ENCODE measurements at places on chromosomes 7 and 10.

DNA sequence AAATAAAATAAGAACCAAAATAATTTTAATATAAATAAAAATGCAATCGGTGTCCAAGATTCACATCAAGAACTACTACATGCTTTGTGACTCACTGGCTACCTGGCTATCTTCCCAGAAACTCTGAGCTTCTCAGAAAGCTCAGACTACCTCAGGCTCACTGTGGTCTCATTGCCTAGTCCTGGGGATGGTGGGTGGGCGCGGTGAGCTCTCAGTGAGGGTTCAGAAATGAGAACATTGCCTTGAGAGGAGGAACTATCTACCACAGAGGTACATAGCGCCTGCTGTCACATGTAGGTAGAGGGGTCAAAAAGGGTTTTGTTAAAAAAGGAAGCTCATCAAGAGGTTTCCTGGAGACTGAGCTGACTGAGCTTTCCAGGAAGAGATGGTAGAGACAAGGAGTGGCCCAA lies 108.0 kb downstream of the WDFY4 start:
- DNase-seq = no peak

DNA sequence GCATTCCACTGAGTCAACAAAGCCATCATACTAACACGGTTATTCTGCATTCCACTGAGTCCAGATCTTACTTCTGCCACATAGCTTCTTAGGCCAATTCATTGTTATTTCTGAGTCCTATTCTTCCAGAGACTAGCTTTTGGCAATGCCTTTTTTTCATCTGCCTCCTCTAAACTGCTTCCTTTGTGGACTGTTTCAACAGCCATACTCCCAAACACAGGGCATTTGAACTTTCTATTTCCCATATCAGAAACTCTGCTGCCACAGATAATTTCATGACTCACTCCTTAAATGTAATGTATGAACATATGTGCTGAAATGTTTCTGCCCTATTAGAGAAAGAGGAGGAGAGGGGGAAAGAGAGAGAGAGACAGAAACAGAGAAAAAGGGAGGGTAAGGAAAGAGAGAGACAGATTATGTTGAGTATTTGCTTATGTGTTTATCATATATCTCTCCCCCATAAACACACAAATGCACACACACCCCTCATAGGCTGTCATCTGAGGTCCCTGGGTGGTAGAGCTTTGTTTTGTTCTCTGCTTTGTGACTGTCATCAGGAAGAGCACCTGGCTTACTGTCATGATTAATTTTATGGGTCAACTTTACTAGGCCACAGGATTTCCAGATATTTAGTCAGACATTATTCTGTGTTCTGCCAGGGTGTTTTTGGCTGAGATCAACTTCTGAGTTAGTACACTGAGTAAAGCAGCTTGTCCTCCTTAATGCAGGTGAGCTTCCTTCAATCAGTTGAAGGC lies 308.0 kb upstream of the KCND2 start:
- no peak for DNase-seq

DNA sequence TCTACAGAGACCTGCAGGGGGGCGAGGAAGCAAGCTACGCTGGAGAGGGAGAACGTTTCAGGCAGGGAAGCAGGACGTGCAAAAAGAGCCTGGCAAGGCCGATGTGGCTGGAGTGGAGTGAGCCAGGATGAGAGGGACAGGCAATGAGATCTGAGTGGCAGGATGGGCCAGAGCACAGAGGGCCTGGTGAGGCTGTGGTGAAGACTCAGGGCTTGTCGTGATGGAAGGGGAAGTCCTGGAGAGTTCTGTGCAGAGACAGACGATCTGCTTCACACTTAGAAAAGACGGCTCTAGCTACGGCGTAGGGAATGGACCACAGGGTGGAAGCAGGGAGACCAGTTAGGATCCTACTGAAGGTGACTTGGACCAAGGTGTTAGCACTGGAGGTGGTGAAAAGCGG lies 87.0 kb downstream of the SH3PXD2A start:
- DNase-seq = no peak

DNA sequence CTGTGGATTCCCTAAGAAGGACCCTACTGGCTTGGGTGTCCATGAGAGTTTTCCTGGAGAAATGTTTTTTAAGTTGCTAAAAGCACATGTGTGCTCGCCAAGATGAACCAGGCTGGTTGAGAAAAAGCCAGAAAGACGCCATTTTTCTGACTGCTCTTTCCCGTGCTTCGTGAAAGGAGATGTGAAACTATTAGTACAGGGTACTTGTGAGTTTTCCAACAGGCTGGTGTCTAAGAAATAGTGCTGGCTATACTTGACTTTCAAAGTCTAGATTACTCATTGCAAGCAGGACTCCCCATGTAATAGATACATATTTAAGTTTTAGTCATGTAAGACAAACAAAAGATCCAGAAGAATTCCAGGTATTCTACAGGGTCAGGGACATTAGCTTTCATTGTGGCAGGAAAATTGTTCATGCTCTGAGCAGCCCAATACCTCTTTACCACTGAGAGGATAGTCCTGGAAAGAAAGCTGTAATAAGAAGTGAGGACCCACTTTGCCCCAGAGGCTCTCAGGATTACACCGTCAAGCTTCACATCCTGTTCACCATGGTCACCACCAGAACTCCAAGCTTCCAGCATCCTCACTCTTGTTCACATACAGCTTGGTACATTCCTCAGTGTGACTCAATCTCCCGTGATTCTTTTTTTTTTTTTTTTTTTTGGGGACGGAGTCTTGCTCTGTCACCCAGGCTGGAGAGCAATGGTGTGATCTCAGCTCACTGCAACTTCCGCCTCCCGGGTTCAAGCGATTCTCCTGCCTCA lies 43.8 kb upstream of the ICA1 start:
- no peak for DNase-seq

GRCh38 chr10:91700788-91701444 lies 68.0 kb upstream of the PPP1R3C start:
- DNase-seq = no peak

GRCh38 chr10:112585960-112586359 lies 138.9 kb downstream of the VTI1A start:
- DNase-seq = no peak

All from DMS79 (cell line).